Left colon (tissue), 2 donors: ENCODE measurements at places on chromosomes 7 and 10. TPM values are rescaled to one million over a fixed set of nuclear protein-coding genes. Genes with fewer than 3 reads are reported as not detected.
A peak's percentile ranks its signal among the peaks of the same experiment; 100 is the strongest.

PDE6C gene
- total RNA-seq, result not detected

- no peak for DNase-seq
Observed at GRCh38 chr7:100681491-100682227, 8.1 kb downstream of the GNB2 start.

- no peak for DNase-seq
Observed at GRCh38 chr10:116026725-116027124, 246.3 kb downstream of the GFRA1 start.

- DNase-seq, result no peak
Observed at GRCh38 chr7:150580638-150581394, 13.6 kb downstream of the GIMAP4 start.

DNA sequence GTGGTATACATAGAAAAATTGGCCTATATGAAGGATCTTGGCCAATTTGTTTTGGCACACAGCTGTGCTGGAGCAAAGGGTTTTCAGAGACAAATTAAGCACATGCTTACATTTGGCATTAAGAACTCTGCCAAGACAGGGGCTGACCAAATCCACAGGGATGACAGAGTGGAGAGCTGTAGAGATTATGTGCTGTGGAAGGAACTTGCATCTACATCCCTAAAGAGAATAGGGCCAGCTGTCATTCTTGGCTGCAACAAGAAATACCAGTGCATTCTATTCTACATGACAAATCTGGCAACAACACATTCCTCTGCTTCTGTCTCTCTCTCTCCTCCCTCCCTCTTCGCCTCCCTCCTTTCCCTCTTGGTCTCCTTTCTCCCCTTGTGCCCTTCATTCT, 75.6 kb downstream of the POM121L12 start:
- no peak for DNase-seq

DNA sequence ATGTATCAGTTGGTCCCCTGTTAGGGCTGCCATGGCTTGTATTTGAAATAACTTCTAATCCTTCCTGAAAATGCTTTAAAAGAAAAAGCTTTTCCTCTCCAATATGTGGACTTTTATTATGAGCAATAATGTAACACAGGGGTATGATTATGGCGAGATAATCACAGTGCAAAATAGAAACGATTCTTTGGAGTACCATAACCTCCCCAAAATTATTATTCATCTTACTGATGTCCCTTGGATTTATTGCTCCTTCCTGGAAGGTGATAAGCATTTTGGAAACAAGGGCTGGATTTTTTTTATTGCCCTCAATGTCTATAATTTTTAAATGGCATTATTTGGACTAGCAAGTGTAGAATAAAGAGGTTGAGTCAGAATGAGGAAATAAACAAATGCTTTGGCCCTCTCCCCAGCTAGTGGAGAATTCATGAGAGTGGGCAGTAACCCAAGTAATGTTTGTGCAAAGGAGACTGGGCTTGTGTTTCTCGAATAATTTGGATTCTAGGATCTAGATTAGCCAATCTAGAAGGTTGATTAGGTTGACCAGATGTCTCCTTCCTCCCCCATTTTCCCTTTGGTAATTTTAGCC, 403.9 kb upstream of the CELF2 start:
- no peak for DNase-seq

- no peak for DNase-seq
Observed at GRCh38 chr10:68474021-68474420, 2.2 kb upstream of the DNA2 start.

DNA sequence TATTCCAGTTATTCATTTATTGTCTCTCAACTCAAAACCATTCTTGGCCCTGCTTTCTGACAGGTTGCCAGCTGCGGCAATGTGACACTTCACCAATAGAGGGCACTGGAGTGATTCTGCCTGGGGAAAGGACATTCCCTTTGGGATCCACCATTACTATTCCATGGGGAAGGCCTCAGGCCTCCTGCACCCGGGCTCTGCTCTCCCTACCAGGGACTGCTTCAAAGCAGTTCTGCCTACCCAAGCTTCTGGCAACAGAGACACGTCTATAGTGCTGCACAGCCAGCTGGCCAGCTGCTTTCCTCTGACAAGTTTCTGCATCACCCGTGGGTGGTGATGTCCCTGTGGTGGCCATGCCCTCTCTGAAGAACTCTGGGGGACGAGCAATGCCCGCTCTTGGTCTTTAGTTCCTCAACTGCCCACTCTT, 163.8 kb downstream of the ELMO1 start:
- peak; percentile 50 for DNase-seq

SRRM3 gene
- total RNA-seq, result 0.92 TPM

NEUROD6 gene
- total RNA-seq, result not detected

KNDC1 gene
- 0.20 TPM for total RNA-seq

GRCh38 chr7:49878089-49878488, 104.7 kb downstream of the VWC2 start:
- DNase-seq, result no peak

PGAM2 gene
- 0.64 TPM for total RNA-seq

- DNase-seq, result no peak
Observed at GRCh38 chr7:44415510-44415909, 74.9 kb downstream of the NUDCD3 start.

DNA sequence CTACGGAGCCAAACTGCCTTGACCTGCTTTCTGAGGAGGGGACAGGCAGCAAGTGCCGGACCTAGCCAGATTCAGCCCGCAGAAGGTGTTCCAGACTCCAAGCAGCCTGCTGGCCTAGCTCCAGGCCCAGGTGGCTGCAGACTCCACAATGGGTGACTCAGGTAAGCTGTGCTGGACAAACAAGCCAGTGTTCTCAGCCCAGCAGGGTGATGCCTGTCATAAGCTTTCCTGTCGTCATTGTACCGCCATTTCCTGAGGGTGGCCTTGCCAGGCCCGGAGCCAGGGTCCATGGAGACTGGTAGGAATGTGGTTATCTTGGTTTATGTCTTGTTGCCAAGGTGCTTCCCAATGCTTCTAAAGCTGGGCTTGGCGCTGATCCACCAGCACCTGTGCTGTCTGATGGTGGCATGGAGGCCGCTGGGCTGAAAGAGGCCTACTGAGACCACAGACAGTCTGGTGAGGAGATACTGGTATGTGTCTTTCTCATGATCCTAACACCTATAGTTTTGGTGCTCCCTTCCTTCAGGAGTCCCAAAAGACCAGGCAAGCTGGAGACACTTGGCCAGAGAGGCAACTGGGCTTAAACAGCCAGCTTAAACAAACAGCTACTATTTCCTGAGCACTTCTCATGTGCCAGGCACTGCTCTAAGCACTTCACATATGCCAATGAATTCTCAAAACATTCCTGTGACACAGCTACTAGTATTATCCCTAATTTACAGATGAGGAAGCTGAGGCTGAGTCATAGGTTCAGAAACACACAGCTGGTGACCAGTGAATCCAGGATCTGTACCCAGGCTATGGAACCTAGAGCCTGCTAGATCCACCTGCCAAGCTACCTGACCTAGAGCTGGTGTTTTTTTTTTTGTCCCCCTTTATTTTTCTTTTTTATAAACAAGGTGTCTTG, 42.0 kb downstream of the ZC3HC1 start:
- peak; percentile 42 for DNase-seq

LOXL4 gene
- total RNA-seq, result 0.34 TPM

GRCh38 chr7:73828107-73828803, 2.5 kb upstream of the CLDN4 start:
- DNase-seq, result peak; percentile 83

DNA sequence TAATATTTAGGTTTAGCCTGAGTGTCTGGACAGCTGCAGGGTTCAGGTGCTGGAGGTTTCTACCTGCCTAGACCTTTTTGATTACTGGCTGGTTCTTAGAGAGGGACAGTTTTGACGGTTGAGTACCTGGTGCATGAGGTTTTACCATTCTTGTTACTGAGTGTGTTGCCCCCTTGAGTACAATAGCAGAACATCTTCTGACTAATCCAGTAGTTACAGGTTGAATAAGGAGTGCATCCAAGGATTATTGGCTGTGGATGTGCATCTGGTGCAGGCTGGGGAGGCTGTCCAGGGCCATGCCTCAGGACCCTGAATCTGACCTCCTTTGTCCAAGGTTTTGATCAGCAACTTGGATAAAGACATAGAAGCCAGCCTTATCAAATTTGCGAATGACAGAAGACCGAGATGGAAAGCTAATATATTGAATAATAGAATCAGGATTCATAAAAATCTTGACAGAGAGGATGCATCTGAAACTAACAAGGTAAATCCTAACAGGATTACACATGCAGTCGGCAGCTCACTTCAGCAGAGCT, 23.1 kb downstream of the PLPP4 start:
- DNase-seq, result no peak

VSTM4 gene
- 1.4 TPM for total RNA-seq

TEX36 gene
- not detected for total RNA-seq

- DNase-seq, result no peak
Observed at GRCh38 chr10:7544203-7544602, 122.6 kb downstream of the ITIH5 start.

DNA sequence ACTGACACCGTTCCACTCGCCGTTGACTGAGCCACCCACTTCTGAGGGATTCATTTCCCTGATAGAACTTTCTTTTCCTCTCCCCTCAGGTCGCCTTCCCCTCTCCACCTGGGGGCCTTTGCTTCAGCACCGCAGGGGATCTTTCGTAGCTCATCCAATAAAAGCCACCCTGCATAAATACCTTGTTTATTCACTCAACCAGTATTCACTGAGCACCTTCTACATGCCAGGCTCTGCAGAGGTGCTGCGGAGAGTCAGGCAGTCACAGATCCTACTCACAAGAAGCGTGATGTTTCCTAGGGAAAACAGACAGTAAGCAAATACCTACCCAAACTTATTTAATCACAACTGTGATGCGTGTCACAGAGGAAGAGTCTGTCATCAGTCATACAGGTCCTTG, 127.7 kb downstream of the TEX36 start:
- DNase-seq, result no peak

GRCh38 chr7:47294556-47295222, 287.2 kb downstream of the TNS3 start:
- no peak for DNase-seq

DNA sequence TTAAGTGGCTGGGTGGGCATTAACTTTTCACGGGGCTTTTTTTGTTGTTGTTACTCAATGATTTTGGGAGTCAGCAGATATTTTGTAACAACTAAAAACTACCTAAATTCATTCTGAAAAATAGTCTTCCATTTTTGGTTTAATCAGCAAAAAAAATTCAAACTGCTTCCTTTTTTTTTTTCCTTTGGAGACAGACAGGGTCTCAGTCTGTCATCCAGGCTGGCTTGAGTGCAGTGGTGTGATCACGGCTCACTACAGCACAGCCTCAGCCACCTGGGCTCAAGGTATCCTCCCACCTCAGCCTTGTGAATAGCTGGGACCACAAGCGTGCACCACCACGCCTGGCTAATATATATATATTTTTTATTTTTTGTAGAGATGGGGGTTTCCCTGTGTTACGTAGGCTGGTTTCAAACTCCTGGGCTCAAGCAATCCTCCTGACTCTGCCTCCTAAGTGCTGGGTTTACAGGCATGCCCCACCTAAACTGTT, 36.5 kb downstream of the SKIDA1 start:
- DNase-seq, result no peak
